ENCODE measurements at places on chromosomes 13 and 19.

- DNase-seq: no peak
Measured at GRCh38 chr13:27334774-27335435, 64.3 kb downstream of the RASL11A start.

DNA sequence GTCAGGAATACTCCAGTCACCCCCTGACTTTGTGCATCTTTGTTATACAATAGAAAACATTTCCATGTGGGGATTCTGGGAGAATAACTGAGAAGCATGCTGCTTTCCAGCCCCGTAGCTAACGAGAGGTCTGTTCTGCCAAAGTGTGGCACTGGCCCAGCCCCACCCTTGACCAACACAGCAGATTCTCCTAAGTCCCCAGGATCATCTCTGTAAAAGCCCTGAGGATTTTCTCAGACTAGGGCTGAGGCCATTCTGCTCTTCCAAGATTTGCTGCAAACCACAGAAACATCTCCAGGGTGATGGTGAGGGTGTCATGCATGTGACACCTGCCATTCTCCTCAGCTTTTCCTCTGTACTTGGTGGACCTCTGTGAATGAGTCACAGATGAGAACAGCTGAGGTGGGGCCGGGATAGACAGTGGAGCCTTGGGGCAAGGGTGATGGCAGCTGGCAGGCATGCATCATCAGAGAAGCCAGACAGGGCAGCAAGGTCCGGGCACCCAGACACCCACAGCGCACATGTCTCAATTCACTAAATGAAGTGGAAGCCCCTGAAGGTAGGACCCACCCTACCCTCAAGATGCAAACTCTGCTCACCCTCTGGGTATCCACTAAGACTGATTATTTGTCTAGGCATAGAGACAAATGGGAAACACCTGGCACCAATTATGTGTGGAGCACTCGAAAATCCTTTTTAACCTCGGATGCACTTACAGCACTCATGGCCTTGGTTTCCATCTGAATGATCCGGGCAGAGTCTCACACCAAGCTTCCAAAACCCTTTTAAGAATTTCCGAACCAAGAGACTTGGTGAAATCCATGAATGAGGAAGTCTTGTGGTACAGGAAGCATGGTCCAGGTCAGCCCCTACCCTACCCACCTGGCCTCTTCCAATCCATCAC lies 20.1 kb upstream of the DOCK9 start:
- DNase-seq: no peak

GRCh38 chr13:99516153-99516929 lies 15.1 kb downstream of the TM9SF2 start:
- no peak for DNase-seq

DNA sequence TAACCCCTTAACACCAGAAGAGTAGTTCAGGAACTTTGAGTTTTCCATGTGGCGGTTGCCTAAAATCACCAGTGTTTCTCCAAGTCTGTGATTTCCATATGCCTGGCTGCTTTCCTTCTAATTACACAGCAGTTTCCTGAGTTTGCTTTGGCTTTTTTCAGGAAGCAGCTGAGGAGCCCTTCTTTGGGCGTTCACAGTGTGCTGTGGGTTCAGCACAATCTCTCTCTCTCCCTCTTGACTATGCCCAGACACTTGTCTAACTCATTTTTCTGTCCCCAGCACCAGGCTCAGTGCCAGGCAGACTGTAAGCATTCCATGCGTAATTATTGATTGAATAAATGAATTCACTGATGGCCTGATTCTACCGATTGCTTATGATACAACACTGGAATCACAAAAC lies 19.7 kb downstream of the SCEL start:
- DNase-seq: no peak

- no peak for DNase-seq
Measured at GRCh38 chr13:64154514-64154913, 2738.9 kb upstream of the PCDH20 start.

GRCh38 chr19:41626877-41627276 lies at the start of gene CEACAM4:
CEACAM4 (minus strand) TSS chr19:41627074; CDS start chr19:41626963, 111 bp downstream.
- DNase-seq: no peak

GRCh38 chr13:86960876-86961275 lies 710.3 kb upstream of the SLITRK5 start:
- no peak for DNase-seq

DNA sequence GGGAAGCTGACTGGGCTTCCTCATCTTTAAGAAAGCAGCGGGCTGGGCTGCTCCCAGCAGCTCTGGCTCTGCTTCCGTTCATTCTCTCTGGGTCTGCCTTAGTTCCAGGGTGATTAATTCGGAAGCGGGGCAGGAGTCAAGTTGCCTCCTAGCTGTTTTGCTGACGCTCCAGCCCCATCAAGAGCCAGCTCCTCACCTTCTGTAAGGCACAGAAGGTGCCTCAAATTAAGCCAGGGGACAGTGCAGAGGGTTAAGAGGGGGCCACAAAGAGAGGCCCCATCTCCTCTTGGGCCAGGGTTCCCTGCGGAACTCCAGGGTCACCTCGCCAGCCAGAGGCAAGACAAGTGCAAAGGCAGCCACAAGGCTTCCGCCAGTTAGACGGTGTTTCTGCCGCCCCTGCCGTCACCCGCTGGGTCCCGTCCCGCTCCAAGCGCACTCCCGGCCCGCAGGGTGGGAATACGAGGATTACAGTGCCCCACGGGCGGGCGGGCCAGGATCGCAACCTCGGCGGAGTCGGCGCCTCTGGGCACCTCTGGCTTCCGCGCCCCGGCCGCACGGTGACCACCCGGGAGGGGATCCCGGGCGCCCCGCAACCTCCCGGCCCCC lies 508 bp downstream of the SLC15A1 start:
- no peak for DNase-seq

GRCh38 chr19:56253737-56254136 lies 18.8 kb upstream of the EDDM13 start:
- no peak for DNase-seq
